ENCODE measurements at places on chromosomes 1 and 21.
A peak's percentile ranks its signal among the peaks of the same experiment; 100 is the strongest.

- no peak for DNase-seq
Observed at GRCh38 chr1:1678581-1679380, 13.8 kb downstream of the SLC35E2B start.

- DNase-seq: no peak
Observed at GRCh38 chr1:22527122-22527521, 36.2 kb upstream of the EPHA8 start.

- DNase-seq: peak; percentile 21
Observed at GRCh38 chr1:19087737-19088594, 122.1 kb downstream of the UBR4 start.

- DNase-seq: no peak
Observed at GRCh38 chr1:206748348-206749030, 22.1 kb upstream of the IL19 start.

GRCh38 chr1:216462066-216462775, 39.0 kb upstream of the USH2A start:
- DNase-seq: no peak

- DNase-seq: peak; percentile 56
Observed at GRCh38 chr1:5821540-5822176, 170.6 kb downstream of the NPHP4 start.

DNA sequence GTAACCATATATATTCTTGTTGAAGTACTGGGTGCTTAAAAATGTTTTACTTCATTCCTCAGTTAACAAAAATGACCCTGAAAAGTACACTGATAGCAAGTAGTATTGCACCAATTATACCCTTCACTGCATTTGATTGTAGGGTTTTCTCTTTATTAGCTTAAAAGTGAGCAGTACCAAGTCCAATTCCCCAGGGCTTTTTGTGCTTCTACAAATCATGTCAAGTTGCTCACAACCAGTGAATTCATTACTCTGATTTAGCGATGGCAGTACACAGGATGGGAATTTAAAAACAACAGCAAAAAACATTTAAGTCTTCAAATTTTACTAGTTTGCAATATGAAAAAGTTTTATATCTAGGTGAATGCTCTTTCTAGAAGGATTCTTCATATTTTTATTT, 436.4 kb downstream of the PTBP2 start:
- peak; percentile 41 for DNase-seq

DNA sequence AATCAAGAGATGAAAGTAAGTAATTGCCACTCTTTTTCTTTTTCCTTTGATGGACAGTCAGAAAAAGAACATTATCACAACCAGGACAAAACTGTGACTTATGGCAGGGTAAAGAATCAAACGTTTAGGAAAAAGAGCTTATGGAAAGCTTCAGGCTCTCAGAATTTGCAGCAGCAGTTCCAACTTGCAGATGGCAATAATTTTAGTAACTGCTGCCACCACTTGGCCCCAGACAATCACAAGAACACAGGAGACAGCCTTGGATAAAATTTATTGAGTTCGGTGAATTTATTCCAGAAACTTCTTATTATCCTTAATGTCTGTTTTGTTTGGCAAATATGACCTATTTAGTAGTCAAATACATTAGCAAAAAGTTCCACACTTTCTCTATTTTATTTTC, 804.4 kb downstream of the BRINP3 start:
- no peak for DNase-seq

- peak; percentile 26 for DNase-seq
Observed at GRCh38 chr1:117339866-117340700, 27.2 kb upstream of the MAN1A2 start.

Data from A673 (cell line).